Activated naive CD4-positive, alpha-beta T cell treated with anti-CD3 and anti-CD28 coated beads, Interleukin-2, amount 50 U/mL, for 72 hours (primary cell): ENCODE measurements at places on chromosomes 13 and 19. TPM values are rescaled to one million over a fixed set of nuclear protein-coding genes. Genes with fewer than 3 reads are reported as not detected.

GRCh38 chr13:101434486-101434885, 18.0 kb upstream of the ITGBL1 start:
- DNase-seq, result no peak

- DNase-seq, result no peak
These were observed 1.7 kb upstream of the SLITRK5 start for GRCh38 chr13:87669379-87669978.

DNA sequence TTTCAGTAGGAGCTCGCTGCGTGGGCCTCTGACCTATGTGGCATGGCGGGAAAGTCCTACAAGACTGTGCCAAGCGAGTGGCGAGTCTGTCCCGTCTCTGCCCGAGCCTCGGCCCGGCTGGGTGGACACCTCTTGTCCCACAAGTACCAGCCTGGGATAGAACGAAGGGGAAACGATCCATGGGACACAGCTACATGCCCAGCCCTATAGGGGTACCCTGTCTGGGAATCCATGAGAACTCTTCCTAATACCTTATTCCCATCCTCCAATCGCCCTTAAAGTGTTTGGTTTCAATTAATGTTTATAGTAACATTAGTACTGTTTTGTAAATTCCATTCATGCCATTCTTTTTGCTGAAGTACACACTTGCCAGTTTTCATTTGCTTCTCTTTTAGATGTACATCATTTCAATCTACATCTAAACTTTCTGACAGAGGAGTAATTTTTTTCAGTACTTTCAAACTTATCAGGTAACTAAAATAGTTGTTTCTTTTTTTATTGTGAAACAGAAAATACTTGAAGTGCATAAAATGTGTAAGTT, 667 bp upstream of the ZNF790 start:
- DNase-seq, result no peak

Gene MBD3L3
- total RNA-seq, result not detected

Gene ERICH6B
- total RNA-seq, result not detected

DNA sequence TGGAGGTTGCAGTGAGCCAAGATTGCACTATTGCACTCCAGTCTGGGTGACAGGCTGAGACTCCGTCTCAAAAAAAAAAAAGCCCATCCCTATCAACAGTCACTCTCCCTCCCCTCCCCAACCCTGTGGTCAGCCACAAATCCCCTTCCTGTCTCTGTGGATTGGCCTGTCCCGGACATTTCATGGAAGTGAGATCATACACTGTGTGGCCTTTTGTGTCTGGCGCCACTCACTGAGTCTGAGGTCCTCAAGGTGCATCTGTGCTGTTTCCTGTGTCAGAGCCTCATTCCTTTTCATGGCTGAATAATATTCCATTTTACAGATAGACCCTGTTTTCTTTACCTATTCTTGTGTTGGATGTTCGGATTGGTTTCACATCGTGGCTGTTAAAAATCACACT, 149.5 kb downstream of the PTPRS start:
- no peak for DNase-seq

- DNase-seq, result no peak
These were observed 1.8 kb upstream of the SLC27A1 start for GRCh38 chr19:17468302-17469091.

DNA sequence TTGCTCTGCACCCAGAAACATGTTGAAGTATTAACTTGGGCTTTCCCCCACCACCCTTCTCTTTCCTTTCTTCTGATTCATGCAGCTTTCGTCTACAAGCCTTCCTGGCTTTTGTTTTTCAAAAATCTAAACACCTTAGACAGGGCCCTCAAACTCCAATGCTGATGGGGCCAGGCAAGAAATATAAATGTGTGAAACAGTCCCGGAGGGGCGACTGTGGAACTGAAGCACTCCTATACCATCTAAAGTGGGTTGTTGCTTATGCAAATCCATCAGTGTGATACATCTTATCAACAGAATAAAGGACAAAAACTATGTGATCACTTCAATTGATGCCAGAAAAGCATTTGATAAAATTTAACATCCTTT, 6.1 kb downstream of the FCGBP start:
- DNase-seq, result no peak

Gene CGB5
- total RNA-seq, result not detected

Gene MEIOSIN
- total RNA-seq, result not detected

Gene ACP7
- not detected for total RNA-seq

Gene ZNF100
- 20.7 TPM for total RNA-seq

DNA sequence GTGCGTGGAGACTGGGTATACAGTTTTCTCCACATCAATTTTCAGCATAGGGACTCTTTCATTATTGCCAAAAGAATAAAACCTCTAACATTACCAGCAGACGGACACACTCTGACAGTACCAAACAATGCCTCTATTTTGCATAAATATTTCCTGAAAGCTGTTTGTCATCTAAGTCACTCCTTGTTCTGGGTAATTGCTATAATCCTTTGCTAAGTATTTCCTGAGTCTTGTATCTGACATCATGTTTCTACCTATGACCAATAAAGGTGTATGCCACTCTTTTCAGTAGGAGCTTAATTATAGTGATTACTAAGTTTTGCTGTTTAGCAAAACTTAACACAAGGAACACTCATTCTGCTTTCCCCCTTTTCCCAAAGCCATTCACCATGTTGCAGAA, 886.5 kb downstream of the SLITRK6 start:
- DNase-seq, result no peak

DNA sequence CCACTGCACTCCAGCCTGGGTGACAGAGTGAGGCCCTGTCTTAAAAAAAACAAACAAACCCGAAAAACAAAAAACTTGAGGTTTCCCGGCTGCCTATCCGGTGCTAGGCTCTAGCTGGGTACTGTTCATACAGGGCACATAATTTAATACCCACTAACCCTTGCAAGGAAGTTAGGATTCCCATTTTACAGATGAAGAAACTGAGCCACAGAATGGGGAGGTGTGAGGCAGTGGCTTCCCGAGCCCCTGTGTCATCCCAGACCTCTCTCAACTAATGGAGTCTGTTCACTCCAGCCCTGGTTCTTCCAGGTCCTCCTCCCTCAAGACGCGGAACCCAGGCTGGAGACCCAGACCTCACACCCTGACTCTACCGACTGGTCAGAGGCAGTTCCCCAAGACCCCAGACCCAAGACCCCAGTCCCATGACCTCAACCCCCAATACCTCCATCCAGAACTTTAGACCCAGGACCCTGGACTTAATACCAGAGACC, 576 bp downstream of the APBA3 start:
- peak; percentile 33 for DNase-seq

Gene B3GNT8
- total RNA-seq, result 0.19 TPM

DNA sequence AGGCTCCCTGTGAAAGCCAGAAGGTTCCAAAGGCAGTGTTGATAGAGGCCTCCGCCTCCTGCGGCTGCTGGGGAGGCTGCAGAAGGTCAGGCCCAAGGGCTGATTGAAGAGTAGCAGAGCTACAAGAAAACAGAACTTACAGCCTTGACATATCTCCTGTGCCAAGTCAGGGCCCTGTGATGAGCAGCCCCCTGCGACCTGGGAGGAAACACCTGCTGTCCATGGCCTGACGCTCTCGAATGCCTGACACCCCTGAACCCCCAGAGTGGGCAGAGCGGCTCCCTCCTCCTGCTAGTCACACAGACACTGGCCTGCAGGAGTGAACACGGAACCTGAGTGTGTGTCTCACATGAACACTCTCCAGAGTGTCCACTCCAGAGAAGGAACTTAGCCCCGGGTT, 38.2 kb upstream of the TUBGCP3 start:
- DNase-seq, result no peak

Gene SIGLEC12
- total RNA-seq, result not detected

GRCh38 chr19:48295458-48295857, 25.6 kb downstream of the ZNF114 start:
- DNase-seq, result no peak

DNA sequence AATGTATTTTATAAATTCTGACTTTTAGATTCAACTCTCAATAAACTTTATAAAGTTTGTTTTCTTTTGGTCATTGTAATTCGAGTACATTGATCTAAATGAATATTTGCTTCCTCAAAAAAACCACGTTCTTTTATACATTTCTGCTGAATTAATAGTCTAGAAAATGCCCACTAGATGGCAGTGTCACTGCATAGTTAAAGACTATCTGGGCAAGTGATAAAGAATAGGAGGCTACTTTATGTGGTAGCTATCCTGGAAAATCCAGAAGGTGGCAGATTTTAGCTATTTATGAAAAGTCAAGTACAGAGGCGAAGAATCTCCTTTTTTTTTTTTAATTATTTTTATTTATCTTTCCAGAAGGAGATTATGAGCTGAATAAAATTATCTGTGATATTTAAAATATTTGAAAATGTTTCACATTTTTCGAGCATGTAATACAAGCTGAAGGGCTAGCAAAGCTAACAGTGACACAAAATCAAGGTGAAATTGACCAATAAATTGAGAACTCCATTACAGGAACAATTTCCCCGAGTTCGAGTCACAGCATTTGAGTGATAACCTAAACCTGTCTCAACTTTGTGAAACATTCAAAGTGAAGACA, 221.8 kb downstream of the OLFM4 start:
- DNase-seq, result no peak

DNA sequence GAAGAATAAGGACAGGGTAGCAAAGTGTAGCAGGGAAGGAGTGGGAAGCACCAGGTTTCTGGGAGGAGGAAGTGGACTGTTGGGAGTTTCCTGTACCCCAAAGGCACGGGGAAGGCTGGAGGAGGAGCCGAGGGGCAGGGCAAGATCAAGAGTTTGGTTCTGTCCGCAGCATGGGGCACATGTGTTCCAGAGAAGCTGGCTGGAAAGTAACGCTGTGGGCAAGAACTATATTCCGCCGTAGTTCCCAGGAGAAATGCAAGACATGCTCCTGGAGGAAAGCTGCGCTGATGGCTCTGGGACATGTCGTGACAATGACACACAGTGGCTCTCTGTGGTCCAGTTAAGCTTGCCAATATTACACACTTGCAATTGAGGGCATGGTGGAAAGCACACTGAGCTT, 51.7 kb upstream of the KPNA3 start:
- DNase-seq, result no peak

Gene ATP4A
- total RNA-seq, result not detected

DNA sequence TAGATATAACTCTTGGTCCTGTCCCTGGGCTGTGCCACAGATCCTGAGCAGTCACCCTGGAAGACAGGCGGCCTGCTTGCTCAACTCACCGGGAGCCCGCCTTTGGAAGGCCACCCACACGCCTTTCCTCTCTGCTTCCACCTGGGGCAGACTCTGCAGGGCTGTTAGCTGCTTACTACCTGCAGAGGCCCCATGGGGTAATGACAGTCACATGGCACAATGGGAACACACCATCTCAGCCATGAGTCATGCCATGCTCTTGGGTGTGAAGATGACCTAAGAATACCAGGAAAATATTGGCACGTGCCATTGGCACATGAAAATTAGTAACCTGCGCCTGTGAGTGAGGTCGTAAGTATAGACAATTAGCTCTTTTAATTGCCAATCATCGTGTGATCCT, 108.6 kb downstream of the COL4A2 start:
- DNase-seq, result no peak

Gene ZNF580
- 33.9 TPM for total RNA-seq

GRCh38 chr13:72435251-72435650, 292.2 kb downstream of the MZT1 start:
- DNase-seq, result no peak

DNA sequence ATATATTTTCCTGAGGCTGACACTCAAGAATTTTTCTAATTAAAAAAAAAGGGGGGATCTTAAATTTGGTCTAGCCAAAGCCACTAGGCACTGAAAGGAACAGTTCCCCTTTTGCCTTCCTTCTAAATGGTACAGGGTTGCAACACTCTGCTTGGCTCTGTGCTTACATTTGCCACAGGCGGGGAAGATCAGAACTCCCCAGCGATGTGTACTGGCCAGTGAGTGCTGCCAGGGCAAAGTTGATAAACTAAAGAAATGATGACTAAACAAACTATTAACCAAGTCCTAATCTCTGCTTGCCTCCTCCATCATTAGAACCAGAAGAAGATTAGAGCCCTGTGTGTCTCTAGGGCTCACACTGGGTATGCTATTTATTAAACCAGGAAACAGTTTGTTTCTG, 75.3 kb upstream of the SCEL start:
- no peak for DNase-seq

- DNase-seq, result no peak
These were observed 21.0 kb upstream of the GRWD1 start for GRCh38 chr19:48424694-48425219.

DNA sequence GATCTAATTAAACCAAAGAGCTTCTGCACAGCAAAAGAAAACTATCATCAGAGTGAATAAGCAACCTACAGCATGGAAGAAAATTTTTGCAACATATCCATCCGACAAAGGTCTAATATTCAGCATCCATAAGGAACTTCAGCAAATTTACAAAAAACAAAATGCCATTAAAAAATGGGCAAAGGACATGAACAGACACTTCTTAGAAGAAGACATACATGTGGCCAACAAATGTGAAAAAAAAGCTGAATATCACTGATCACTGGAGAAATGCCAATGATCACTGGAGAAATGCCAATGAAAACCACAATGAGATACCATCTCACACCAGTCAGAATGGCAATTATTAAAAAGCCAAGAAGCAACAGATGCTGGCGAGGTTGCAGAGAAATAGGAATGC, 32.5 kb downstream of the ZNF582 start:
- no peak for DNase-seq

DNA sequence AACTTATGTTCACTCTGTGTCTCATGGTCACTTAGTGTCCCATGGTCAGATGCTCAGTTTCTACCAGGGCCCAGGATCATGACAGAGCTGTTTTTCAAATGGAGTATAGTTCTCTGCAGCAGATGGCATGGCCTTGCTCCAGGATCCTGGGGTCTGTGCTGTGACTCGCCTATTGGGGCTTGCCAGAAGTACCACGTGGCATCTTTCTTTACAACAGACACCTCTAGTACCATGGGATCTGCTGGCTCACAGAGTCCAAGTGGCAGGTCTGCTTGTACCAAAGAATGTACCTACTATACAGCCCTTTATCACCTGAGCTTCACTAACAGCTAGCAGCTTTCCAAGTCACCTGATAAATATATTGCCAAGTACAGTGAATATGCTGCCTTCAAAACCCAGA, 6.0 kb upstream of the RNF6 start:
- no peak for DNase-seq

DNA sequence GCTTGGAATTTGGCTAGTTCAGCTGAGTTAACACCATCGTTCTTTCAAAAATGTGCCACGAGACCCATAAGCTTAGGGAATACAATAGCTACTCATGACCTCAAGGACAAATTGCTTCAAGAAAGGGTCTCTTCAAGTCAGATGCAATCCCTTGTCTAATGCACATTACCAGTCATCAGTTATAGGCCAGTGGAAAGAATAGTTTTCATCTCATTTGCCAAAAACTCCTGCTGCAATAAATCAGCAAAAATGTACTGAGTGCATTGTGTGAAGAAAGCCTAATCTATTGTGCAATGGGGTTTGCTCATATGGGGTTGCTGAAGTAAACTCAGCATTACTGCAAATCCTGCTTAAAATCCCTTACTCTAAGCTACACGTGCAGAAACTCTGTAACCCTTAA, 208.3 kb upstream of the NBEA start:
- no peak for DNase-seq
